ENCODE measurements at places on chromosomes 11 and 22.
A peak's percentile ranks its signal among the peaks of the same experiment; 100 is the strongest.

- no peak for DNase-seq
Observed at GRCh38 chr11:121100943-121101342, at the start of gene TECTA. TECTA (plus strand) TSS chr11:121101243; CDS start chr11:121102666, 1,423 bp downstream.

GRCh38 chr22:49909476-49910205 is 8.6 kb downstream of the ALG12 start:
- DNase-seq = no peak

- peak; percentile 50 for DNase-seq
Observed at GRCh38 chr11:120235024-120235628, 4.8 kb upstream of the POU2F3 start.

DNA sequence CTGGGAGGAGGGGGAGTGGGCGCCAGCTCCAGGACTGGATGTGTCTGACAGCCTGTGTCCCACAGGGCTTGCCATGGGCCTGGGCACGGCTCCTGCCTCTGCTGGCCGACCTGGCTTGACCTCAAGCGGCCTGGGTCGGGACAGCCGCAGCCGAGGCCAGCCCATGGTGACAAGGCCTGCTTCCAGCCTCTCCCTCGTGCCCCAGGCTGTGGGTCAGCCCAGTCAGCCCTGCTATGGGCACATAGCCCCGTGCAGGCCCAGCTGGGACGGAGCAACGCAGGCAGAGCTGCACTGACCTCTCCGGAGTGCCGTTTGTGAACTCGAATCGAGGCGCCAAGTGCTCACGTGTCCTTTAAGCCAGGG is 17.9 kb downstream of the OSBPL5 start:
- DNase-seq = no peak

DNA sequence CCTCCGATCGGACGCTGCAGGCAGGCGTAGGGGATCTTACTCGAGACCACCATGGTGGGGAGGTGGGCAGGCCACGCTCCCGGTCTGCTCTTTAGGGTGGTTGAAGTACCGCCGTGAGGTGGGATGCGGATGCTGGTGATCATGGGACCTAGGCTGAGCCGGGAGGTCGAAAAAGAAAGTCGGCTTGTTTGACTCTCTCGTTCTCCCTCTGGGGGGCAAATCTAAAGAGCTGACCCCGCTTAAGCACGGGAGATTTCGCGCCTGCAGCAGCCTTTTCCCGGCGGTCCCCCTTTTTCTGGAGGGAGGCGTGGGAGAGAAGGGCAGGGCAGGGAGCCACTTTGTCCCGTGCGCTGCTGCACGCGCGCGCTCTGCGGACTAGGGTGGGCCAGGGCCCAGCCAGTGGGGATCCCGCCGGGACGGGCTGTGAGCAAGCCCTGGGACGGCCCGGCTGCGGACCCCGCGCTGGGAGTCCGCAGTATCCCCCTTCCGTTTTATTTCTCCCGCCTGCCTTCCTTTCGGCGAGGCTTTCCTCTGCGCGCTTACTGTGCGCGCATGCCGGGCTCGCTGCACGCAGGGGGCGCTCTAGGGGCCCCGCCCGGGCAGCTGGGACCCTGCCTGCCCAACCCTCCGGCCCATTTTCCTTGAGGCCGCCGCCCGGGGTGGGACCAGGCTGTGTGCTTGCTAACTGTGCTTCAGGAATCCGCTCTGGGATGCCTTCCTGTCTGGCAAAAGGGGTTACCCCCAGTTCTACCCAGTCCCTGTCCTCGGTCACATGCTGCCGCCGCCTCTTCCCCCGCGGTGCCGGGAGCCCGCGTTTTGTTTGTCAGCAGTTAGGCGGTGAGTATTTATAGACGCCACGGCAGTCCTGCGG is 81.0 kb downstream of the PRR5L start:
- peak; percentile 70 for DNase-seq

DNA sequence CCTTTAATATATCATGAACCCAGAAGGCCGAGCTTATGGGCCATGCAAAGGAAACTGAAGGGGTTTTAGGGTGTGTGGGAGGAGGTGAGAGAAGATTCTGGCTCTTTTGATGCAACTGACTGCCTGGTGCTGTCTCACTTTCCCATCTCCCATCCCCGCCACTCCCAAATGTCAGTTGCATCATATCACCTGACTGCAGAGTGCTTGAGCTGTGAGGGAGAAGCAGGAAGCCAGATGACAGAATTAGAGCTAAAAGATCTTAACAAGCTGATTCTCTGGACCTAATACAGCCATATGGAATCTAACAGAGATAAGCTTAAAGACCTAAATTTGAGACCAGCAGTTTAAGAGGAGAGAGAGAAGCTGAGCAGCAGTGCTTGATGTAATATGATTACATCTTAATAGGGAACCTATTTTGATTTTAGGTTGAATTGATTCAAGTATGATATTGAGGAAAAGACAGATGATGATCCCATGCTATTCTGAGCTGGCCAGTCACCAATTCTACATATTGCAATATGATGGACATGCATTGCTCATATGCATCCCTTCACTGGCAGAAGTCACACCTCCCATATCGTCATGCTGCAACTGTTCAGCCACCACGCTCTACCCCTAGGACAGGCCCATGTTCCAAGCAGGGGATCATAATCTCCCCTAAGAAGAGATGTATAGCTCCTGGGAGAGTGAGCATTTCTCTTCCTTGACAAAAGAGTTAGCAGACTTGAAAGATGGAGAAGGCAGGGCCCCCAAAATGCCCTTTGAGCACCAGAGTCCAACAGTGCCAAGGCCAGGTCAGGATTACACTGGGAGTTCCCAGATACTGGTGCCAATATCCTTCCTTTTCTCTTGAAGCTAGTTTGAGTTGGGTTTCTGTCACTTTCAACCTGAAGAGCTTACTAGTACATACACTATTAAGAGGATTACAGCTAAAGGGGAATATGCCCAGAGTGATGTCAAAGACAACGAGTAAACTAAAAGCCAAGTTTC is 44.9 kb downstream of the PLEKHA7 start:
- DNase-seq = no peak

GRCh38 chr11:6319001-6319703 is 1.1 kb downstream of the CAVIN3 start:
- peak; percentile 44 for DNase-seq

GRCh38 chr11:85947431-85948272 is 92.5 kb downstream of the CCDC83 start:
- DNase-seq = peak; percentile 91

GRCh38 chr22:23698094-23698493 is 7.3 kb downstream of the RGL4 start:
- no peak for DNase-seq

GRCh38 chr22:47439643-47440265 is 677.3 kb downstream of the TBC1D22A start:
- no peak for DNase-seq

DNA sequence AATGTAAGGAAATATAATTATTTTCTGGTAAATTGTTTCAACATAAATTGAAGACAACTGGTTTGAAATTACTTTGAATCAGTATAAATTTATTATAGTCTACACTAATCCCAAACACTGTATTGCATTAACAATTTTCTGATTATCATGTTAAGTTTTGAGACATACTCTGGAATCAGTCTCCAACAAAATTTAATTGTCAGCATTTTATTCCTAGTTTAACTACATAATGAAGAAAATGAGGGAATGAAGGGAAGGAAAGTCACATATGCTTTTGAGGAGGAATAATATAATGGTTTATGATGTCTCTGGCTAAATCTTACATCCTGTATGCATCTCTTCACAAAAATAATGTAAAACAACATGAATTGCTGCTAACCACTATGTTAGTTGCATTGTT is 14.2 kb downstream of the OR52E1 start:
- DNase-seq = no peak

All from fibroblast of skin of right biceps (primary cell).